ENCODE measurements at places on chromosomes 2 and 18.

GRCh38 chr2:190908532-190908931, 27.9 kb downstream of the GLS start:
- DNase-seq = no peak

GRCh38 chr2:100877555-100877954, 57.6 kb downstream of the NPAS2 start:
- DNase-seq = no peak

DNA sequence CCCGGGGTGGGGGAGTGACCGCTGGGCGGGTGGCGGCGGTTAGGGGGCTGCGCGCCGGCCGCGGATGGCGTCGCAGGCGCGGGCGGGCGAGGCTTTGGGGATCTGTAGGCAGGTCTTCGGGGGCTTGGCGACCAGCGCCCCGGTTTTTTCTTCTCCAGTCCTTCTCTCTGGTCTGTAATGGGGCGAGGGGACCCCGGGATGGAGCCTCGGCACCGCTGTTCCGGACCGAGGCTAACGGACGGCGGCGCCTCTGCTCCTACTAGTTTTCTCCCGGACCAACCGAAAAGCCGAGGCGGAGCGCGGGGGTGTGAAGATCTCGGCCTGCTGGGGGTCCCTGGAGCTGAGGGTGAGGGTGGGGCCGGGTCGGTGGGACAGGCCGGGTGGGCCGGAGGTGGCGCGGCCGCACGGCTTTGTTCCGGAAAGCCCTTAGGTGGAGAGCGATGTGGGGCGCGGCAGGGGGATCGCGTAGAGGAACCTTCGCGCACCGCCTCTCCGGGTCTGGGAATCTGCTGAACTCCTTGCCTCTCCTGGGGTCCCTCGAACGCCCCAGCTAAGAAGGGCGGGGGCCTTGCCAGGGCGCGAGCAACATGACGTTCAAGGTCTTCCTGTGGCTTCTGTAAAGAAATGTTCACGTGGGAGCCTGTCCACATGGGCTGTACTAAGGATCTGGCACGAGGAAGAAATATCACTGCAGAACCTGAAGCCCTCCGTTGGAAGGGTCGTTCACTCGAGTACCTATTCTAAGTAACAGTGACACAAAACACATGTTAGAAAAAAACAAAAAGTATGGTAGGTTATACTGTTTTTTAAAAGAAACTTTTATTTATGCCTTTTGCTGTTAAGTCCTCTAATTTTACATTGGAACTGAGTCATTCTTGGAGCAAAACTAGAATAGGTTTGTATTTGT, 861 bp downstream of the SLC39A10 start:
- peak; percentile 44 for DNase-seq

GRCh38 chr2:233165895-233166661, 85.4 kb upstream of the ATG16L1 start:
- no peak for DNase-seq

DNA sequence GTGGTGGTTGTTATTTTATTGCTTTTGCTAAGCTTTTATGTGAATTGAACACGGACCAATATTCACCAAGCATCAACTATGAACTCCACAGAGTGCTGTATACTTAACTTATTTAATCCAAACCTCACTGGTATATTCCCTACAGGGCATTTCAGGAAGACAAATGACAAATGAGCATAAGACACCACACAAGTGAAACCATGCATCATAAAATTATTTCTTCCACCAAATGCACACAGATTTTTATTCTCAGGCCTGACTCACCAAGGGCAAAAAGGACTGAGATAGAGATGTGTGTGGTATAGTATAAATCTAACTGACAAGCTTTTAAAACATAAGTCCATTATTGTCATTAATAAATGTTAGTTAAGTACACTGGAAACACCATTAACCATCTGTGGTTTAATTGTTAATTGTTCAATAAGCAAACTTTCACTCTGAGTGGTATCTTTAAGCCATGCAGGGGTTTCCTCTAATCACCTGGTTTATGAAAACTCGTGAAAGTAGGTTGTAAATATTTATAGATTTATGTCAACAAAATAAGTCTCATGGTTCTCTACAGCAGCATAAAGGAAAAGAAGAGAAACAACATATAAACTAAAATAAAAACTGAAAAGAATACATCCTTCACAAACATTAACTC, 77.6 kb upstream of the CRIM1 start:
- DNase-seq = no peak

GRCh38 chr2:238513346-238513745, 86.6 kb downstream of the ASB1 start:
- no peak for DNase-seq

DNA sequence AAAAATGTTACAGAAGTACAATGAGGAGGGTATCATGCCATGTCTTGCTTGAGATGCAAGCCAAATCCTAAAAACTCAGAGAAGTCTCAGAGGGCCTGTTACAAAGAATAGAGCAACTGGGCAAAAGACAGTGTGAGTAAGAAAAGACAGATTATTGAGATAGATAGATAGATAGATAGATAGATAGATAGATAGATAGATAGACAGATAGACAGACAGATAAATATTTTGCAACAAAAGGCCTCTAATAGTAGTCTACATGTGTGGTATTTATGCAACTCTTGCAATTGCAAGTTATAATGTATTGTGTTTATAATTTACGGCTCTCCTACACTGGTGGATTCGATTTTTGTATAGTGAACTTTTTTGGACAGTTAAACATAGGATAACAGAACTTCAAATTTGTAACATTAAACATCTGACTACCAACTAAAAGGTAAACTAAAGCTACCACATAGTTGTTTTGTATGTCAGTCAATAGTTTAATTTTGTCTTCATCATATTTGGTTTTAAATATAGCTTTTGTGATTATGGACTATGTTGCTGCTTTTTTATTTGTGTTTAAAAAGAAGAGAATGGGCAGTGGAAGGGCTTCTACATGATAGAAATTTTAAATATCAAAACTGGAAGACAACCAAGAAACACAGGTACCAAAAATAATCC, 740.7 kb upstream of the LRRTM4 start:
- DNase-seq = no peak

DNA sequence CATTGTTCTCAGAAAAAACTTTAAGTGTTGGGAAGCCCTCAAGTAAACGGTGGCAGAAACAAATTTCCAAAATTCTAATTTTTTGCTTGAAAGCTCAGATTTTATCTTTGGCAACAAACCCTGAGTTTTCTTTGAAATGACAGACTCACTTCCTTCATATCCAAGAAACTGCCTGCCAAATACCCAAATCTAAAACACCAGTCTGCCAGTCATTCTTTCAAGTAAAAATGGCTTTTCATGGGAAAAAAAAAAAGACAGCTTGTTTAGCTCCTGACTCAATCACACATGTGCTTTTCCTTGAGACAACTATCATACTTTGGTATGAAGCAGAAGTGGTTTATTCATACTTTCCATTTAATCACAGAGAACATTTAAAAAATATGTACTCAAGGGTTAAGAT, 40.6 kb upstream of the CSRNP3 start:
- no peak for DNase-seq

Measured in stimulated activated CD4-positive, alpha-beta T cell treated with anti-CD3 and anti-CD28 coated beads, Interleukin-15, amount 100 ng/mL, for 1 hour (primary cell).